ENCODE measurements at places on chromosomes 5 and 9.

DNA sequence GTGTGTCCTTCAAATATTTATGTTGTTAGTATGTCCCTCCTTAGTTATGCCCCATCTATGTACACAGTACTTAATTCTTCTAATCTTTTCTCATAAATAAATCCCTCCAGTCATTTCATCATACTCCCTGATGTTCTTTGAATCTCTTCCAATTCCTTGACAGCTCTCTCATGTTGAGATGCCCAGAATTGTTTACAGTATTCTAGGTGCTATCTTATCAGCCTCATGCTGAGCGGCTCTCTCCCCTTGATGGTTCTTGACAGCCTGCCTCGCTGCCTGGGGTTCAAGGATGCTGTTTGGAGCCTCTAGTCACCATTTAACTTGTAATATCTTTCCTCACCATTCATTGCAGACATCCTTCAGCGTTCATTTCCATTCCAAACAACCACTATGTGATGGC, 799.2 kb downstream of the BRINP1 start:
- DNase-seq, result no peak

DNA sequence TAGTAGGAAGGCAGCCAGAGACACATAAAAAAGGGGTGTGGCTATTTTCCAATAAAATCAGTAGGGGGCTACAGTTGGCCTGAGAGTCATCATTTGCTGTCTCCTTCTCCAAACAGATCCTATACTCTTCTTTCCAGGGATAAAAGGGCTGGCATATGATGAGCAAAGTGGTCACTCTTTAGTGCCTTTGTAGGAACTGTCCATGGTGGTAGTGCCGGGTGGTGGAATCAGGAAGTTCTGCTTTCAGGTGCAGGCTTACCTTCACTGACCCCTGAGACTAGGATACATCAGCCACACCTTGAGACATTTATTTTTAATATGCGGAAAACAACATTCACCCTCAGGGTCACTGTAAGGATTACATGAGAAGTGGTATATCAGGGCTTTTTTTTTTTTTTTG, 80.8 kb downstream of the ASTN2 start:
- DNase-seq, result no peak

- DNase-seq, result no peak
These were observed 302.7 kb downstream of the EPB41L4A start for GRCh38 chr5:112116371-112116770.

GRCh38 chr5:36146390-36146789, 5.3 kb downstream of the LMBRD2 start:
- no peak for DNase-seq

- no peak for DNase-seq
These were observed 3.7 kb downstream of the HNRNPA0 start for GRCh38 chr5:137750436-137750835.

DNA sequence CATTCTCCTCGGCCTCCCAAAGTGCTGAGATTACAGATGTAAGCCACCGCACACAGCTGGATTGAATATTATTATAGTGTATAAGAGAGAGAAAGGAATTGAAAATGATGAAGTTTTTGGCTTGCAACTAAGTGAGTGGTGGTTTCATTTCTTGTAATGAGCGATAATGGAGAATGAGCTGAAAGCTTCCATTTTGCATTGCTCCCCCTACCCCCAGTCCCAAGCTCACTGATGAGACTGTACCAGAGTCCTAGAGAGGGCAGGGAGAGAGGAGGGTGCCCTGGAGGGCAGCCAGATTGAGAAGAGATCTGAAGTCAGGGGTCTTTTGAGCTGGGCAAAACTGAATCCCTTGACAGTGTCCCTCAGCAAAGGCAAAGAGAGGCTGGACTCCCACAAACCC, 38.5 kb upstream of the CTNNA1 start:
- DNase-seq, result no peak

GRCh38 chr9:101229606-101230005, 155.2 kb downstream of the BAAT start:
- no peak for DNase-seq

DNA sequence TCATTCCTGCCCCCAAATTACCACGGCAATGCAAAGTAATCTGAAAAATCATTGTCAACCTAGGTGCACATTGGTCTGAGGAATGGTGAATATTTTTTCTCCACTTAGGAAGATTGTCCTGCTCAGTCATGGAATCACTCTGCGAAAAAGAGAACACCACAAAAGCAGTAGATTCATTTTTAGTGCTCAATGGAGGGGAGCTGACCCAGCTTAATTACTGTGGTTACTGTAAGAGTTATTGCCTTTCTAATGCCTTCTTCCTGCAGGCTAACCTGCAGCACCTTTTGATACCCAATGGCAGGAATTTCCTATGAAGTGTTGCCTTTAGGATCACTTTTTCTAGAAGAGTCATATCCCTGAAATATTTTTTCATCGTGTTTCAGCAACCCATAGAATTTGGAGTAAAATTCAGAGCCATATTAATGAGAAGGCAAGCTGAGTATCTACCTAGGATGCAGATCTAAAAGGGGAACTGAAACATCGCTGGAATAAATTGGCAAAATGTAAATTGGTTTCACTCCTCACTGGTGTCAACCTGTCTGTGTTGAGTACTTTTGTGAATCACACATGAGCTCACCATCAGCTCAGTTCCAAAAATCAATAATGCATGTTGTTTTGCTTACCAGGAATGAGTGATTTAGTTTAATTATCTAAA, 464.5 kb downstream of the CSNK1G3 start:
- no peak for DNase-seq

GRCh38 chr5:880816-881550, 11.6 kb downstream of the BRD9 start:
- DNase-seq, result no peak

DNA sequence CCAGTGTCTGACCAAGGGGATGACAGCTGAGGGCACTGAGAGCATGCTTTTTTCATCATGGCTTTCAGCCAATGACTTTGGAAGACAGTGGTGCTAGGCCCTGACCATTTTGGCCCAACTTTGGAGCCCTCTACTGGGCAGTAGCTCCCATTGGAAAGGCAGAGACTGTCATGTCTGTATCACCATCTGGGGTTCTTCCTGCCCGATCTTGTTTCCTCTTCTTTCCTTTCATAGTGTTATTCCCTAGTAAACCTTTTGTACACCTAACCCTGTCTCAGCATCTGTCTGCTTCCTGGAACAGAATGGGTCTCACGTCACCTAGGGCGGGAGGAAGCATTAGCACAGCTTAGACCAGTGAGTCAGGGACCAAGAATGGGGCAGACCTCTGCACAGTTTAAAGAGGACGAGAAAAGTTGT, 97.4 kb upstream of the MAST4 start:
- DNase-seq, result no peak

- no peak for DNase-seq
These were observed 83.1 kb upstream of the RASA1 start for GRCh38 chr5:87184605-87185004.

DNA sequence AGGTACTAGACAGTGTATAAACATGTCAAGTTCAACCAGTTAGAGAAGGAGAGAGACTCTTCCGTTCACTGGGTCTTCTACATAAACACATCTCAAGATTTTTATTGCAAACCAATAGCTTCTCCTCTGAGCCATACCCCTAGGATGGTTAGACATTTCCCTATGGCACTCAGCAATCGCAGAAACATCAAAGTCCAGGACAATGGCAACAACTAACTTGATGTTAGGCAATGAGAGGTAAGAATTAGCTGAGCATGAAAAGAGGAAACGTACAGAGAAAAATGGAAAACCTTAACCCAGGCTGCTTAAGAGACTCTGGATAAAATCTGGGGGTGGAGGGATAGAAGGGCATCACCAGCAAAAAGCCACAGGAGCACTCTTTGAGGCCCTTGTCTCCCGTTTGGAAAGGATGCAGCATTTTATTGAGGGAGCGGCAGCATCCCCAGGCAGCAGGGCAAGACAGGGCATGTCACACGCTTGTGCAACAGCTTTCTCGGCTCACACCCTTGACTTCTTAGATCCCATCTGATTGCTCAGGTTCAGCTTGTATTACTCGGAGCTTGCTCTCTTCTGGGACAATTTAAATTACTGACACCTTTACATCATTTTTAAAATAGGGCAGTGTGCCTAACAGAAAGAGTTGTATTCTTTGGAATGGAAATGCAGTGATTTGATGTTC, 8.6 kb upstream of the PSAT1 start:
- no peak for DNase-seq

DNA sequence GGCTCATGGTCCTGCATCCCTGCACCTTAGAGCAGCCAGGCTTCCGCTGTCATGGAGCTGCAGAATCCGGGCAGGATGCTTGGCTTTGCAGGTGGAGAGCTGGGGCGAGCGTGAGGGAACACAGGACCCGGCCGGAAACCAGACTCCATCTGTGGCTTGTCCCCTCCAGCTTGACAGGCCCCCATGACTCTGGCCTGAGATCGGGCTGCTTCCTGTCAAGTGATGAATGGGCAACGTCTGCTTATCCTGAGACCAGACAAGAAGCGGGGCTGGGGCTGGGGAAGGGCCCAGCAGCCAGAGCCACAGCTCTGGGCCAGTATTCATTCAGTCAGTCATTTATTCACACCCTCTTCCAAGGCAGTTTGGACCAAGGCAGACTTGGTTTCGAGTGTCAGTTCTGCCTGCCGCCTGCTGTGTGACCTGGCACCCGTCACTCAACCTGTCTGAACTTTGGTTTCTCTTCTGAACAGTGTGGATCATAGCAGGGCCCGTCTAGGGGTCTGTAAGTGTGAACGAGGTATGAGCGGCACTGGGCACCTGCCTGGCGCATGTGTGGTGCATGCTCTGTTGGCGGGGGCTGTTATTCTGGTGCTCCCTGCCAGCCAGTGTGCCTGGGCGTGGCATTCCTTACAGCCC, 37.5 kb downstream of the NEK6 start:
- no peak for DNase-seq

DNA sequence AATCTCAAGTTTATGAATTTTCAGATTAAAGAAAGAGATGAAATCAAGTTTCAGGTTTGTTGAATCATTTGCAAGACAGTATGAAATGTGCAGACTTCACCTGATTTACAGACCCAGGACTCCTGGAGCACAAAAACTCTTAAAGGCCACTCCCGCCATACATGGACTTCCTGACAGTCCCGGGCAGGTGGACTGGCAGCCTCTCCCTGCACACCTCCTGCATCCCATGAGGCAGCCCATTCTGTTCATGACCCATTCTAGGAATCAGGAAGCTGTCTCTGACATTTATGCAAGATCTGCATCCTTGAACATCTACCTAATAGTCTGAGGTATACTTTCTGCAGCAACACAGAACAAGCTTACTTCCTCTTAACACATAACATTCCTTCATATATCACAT, 5.9 kb downstream of the DDX31 start:
- no peak for DNase-seq

DNA sequence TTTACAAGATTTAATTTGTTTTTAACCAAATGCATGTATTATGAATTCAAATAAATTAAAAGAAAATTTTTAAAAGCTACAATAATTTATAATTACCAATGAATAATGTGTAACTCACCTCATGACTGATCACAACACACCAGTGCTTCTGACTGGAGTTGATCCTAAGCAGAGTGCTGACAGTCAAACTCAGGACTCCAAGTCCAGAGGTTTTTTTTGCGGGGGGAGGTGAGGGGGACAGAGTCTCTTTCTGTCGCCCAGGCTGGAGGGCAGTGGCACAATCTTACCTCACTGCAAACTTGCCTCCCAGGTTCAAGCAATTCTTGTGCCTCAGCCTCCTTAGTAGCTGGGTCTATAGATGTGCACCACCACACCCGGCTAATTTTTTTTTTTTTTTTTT, 71.0 kb upstream of the MELK start:
- no peak for DNase-seq

DNA sequence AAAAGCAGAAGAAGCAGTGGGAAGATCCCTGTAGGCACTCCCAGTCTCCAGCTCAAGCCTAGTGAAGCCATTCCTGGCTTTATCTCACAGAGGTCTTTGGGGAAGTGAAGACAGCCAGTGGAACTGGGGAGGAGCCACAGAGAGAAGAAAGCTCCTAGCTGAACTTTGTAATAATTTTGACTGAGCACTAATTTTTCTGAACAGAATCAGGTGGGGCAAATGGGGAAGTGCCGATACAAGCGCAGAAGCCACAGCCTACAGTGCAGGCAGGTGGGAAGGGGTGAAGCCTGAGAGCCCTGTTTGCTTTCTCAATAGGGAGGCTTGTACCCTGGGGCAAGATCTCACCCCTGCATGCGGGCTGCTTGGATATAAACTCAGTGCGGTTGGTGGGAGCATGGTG, 48.4 kb upstream of the SNAPC3 start:
- no peak for DNase-seq

- DNase-seq, result no peak
These were observed 132.2 kb upstream of the HMHB1 start for GRCh38 chr5:143679777-143680176.

DNA sequence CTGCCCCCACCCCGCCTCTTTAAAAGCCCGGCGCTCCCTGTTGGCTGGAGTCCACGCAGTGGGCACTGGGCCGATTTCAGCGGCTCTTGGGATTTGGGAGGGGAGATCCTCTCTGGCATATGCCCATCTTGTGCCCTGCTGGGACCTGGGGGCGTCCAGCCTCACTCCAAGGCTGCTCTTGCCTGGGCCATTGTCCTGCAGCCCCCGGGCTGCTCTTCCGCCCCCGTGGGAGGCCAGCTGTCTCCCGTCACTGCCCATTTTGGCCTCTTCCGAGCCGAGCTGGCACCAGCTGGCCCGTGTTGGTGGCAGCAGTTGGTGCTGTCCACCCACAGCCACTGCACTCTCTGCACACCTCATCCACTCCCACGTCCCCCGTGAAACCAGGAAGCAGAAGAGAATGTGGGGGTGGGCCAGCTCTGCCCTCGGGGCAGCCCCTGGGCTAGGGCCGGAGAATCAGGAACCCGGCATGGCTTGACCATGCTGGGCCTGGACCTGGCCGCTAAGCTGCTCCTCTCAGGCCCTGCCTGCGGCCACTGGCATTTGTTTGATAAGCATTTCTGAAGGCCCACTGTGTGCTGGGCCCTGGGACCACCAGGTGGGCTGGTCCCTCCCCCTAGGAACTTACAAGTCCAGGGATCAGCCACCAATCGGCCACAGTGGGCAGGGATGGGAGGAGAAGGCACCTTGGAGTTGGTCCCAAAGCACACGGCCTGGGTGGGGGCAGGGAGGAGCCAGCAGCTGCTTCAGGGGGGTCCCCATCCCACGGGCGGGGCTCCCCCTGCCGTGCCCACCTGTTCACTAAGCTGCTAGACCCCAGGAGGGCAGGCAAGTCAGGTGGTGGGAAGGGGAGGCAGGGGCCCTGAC, 2.2 kb downstream of the C8G start:
- DNase-seq, result no peak

- no peak for DNase-seq
These were observed 31.5 kb upstream of the FAM170A start for GRCh38 chr5:119597728-119598298.

DNA sequence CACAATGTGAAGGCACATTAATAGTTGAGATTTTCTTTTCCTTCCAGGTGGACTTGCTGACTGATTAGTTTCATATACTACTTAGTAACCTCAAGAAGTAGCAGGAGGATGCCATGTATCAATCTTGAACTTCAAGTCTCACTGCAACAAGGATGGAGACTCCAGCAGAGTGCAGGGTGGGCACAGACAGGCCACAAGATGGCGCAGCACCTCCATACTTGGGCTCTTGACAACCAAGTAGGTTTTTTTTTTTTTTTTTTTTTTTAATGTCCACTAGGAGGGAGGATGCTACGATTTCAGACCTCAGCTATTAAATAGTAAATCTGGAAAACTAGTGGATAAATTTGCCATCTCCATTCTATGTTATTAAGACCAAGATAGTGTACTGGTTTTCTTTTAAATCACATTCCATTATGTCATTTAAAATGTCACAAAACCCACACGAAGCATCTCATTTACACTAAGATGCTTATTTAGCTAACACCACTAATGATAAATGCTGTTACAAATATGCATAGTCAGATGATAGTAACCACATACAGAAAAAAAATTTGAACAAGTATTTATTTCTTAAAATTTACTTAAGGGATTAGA, 58.6 kb downstream of the IL6ST start:
- DNase-seq, result peak; percentile 67

Measured in stimulated activated CD8-positive, alpha-beta memory T cell treated with anti-CD3 and anti-CD28 coated beads, Interleukin-7, amount 100 ng/mL, for 48 hours (primary cell).